ENCODE measurements at places on chromosomes 6 and 20. TPM values are rescaled to one million over a fixed set of nuclear protein-coding genes. Genes with fewer than 3 reads are reported as not detected.

EFCAB8 gene
- total RNA-seq = 0.50 TPM

SCUBE3 gene
- not detected for total RNA-seq

MRPL18 gene
- total RNA-seq = 77.7 TPM

SLC22A16 gene
- total RNA-seq = 0.18 TPM

FGD2 gene
- total RNA-seq = 2.0 TPM

PKIB gene
- 0.36 TPM for total RNA-seq

IP6K3 gene
- total RNA-seq = not detected
